ENCODE measurements at places on chromosomes 2 and 18.

DNA sequence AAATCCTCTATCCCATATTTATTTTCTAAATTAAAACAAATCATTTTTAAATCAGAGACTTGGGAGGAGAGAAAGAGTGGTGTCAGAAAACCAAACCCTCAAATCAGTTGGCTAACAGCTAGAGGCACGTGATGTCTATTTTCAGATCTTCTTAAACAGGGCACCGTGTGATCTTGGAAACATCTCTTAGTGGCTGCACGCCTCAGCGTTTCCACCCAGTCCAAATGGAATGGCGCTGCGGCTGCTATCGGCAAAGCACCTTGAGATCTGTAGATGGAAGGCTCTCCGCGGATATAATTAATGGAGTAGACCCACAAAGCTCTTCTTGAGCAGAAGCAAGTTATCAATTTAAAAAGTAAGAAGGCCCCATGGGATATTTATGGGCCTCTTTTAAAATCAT, 50.0 kb downstream of the NRP2 start:
- no peak for DNase-seq

- DNase-seq, result no peak
Measured at GRCh38 chr18:36744261-36744876, 84.4 kb downstream of the TPGS2 start.

DNA sequence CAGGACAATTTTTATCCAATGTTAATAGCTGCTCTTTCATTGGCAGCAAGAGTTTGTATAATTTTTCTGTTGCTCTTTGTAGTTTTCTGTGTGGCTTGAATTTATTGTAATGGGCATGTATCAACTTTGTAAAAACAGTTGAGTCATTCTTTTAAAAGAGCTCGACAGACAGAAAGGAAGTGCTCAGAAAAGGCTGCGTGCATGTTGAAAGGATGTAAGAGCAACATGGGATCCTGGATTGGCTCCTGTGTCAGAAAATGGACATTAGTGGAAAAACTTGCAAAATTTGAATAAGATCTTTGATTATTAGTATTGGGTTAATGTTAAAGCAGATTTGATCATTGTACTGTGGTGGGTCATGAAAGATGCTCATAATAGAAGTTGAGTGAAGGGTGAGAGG, 93.3 kb upstream of the CDC42EP3 start:
- no peak for DNase-seq

DNA sequence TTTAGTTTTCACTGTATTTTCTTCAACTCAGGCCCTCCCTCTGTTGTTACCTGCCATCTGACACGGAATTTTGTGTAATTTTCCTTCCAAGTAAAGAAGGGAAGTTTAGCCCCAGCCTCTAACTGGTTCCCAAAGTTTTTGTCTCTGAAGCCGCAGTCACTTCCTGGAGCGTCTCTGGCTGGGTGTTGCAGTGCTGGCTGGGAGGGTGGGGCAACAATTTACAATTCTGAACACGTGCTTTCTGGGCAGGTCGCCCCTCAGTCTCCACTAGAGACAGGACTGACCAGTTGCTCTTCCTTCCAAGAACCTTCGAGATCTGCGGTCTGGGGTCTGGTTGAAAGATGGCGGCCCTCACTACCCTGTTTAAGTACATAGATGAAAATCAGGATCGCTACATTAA, 3.5 kb downstream of the CNDP2 start:
- no peak for DNase-seq

DNA sequence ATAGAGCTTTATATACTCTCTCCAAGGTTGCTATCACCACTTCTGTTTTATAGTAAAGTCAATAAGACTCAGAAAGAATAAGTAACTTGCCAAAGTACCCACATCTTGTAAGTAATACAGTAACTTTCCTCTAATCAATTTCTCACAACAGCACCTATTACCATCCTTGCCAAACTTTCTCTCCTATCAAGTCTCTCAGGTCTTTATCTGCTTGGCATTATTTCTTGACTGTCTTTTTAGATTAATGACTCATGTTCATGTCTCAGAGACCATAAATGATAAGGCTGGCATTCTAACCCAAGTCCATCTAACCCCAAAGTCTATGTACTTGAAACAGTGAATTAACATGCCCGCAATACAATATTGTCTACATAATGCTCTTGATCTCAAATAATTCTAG, 618.0 kb upstream of the ZEB2 start:
- no peak for DNase-seq

DNA sequence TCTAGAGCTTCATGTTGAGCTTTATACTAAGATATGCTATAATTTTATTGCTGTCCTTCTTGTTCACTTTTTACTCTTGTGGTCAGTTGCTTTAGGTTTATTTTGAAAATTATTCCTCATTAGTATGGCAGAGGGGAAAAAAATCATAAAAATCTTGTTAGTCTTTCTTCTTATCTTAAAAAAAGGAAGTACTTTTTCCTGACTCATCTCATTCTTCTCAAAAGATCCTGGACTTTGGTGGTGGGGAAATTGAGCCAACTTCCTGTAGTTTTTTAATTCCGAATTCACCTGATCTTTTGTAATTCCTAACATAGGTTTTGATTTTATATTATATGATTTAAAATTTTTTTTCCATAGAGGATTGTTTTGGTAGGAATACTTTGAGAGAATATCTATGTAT, 3.8 kb downstream of the SLC4A1AP start:
- DNase-seq, result no peak

- DNase-seq, result no peak
Measured at GRCh38 chr2:174611006-174611405, 13.4 kb upstream of the WIPF1 start.

- DNase-seq, result no peak
Measured at GRCh38 chr18:78779996-78780718, 199.5 kb upstream of the SALL3 start.

GRCh38 chr18:10715791-10716190, 190.0 kb downstream of the NAPG start:
- DNase-seq, result no peak
